ENCODE measurements at places on chromosomes 4 and X. TPM values are rescaled to one million over a fixed set of nuclear protein-coding genes. Genes with fewer than 3 reads are reported as not detected.

DNA sequence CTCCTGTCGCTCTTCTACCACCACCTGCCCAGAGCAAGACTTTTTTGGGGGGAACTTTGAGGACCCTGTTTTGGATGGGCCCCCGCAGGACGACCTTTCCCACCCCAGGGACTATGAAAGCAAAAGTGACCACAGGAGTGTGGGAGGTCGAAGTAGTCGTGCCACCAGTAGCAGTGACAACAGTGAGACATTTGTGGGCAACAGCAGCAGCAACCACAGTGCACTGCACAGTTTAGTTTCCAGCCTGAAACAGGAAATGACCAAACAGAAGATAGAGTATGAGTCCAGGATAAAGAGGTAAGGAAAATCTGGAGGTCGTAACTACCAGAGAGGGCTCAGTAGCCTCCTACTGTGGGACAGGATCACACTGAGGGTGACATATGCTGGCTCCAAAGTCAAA, 364.5 kb downstream of the MAPK10 start:
- no peak for DNase-seq

DNA sequence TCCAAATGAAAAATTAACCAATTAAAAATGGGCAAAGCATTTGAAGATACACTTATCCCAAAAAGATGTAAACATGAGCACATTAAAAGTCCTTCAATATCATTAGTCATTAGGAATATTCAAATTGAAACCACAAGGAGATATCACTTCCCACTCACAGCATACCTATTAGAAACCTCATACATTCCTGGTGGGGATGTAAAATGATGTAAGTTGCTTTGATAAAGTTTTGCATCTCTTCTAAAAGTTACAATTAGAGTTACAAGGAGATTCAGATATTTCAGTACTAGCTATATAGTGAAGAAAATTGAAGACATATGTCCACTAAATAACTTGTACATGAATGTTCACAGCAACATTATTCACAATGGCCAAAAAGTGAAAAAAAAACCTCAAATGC, 1109.3 kb upstream of the LCORL start:
- DNase-seq, result peak; percentile 1

DNA sequence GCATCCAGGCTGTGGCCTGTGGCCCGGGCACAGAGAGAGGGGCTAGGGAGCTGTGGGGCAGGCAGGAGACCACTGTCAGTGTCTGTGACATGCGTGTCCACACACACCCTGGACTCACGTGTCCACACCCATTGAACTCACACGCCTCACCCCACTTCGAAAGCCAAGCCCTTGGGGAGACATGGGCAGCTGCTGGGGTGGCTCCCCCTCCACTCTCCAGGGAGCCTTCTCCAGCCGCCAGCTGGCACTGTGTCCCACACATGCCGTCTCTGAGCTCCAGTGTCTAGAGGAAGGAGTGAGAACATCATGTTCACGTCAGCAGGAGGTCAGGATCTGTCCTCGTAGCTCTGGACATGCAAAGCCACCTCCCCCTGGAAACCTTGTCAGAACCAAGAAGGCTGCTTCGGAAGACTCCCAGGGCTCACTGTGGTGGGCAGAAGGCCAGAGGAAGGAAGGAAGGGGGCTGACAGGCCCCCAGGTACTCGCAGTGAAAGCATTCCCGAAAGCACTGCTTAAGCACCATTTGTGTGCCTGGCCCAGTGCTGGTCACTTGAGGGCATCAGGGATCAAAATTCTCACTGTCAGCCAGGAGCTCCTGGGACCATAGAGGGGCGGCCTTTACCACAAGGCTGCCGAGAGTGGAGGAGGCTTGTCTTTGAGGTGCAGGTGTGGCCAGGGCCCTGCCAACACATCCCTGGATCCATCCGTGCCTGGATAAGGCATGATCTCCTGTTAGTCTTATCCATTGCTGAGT, 61.4 kb downstream of the HTRA3 start:
- no peak for DNase-seq

- no peak for DNase-seq
Observed at GRCh38 chr4:115396034-115396433, 282.6 kb upstream of the NDST4 start.

Gene RASGEF1B
- not detected for total RNA-seq

DNA sequence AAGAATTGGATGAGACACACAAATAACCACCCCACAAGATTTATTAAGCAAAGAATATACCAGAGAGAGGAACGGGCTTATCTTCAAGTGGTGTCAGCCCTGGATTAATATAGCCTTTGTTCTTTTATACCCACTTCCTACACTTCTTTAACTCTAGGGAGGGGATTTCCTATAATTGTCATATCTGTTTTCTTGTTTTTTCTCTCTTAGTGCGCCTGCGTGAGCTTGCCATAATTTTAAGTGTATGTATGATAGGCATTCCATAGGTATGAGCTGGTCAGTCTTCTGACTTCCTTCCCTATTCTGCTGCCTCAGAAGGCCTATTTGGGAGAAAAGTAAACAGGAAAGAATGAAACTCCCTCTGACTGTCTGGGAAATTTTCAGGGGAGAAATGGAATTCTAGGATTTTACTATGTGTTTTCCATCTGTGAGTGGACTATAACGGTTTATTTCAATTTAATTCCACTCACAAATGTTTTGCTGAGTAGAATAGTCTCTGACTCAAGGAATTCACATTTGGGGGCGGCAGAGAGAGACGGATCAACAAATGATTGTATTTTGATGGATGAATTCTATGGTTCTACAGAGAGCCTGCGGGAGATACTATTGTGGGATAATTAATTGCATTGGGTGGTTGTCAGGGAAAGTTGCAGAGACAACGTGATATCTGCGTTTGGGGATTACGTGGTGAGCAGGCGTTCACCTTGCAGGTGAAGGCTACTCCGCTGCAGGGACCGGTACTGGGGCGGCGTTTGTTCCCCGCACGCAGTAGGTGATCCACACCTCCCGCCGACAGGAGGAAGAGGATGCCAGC, 626 bp upstream of the CEP135 start:
- peak; percentile 86 for DNase-seq
